AG04449 (cell line): ENCODE measurements at places on chromosomes 3 and 15.

DNA sequence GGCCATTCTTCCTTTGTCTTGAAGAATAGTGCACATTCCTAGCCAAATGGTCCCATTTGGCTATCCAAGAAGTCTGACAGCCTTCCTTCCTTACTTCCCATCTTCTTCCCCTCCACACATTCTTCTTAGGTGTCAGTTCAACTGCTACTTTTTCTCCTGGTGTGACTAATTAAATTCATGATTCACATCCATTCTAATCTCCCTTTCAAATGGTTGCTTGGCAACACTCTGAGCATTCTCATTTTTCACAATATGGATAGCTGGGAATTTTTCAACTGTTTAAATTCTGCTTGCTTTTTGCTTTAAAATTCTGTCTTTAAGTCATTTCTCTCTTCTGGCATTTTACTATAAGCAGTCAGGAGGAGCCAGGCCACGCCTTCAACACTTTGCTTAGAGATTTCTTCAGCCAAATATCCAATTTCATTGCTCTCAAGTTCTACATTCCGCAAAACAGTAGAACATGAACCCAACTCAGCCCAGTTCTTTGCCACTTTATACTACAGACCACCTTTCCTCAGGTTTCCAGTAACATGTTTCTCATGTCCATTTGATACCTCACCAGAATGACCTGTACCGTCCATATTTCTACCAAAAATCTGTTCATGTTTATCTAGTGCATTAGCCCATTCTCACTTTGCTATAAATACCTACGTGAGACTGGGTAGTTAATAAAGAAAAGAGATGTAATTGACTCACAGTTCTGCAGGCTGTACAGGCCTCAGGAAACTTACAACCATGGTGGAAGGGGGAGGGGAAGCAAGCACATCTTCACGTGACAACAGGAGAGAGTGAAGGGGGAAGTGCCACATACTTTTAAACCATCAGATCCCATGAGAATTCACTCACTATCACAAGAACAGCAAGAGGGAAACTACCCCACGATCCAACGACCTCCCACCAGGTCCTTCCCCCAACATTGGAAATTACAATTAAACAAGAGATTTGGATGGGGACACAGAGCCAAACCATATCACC, 31.9 kb upstream of the MCF2L2 start:
- no peak for DNase-seq

- DNase-seq, result no peak
These were observed 314.2 kb downstream of the ROBO1 start for GRCh38 chr3:79453600-79453999.

GRCh38 chr3:87260270-87260669, 16.1 kb downstream of the POU1F1 start:
- peak; percentile 4 for DNase-seq

GRCh38 chr15:29003840-29004233, 118.1 kb downstream of the APBA2 start:
- no peak for DNase-seq

GRCh38 chr15:45136378-45136764, 6.6 kb downstream of the DUOX1 start:
- no peak for DNase-seq

GRCh38 chr3:71063773-71064290, 519.7 kb downstream of the FOXP1 start:
- no peak for DNase-seq

DNA sequence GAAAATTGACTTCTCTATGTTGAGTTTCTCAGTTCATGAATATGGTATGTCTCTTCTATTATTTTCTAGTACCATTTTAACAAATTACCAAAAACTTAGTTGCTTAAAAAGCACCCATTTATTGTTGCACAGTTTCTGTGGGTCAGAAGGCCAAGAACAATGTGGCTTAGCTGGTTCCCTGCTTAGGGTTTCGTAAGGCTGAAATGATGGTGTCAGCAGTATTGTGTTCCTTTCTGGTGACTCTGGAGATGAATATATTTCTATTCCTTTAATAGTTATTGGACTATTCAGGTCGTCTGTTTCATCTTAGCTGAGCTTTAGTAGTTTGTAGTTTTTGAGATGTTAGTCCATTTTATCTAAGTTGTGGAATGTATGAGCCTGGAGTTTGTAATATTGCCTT, 44.9 kb downstream of the IL1RAP start:
- DNase-seq, result no peak

- no peak for DNase-seq
These were observed 156.2 kb downstream of the FGF12 start for GRCh38 chr3:192570821-192571791.

- DNase-seq, result no peak
These were observed 78.5 kb downstream of the HMG20A start for GRCh38 chr15:77499087-77499760.

GRCh38 chr15:73564255-73564654, 68.9 kb downstream of the NPTN start:
- DNase-seq, result no peak

DNA sequence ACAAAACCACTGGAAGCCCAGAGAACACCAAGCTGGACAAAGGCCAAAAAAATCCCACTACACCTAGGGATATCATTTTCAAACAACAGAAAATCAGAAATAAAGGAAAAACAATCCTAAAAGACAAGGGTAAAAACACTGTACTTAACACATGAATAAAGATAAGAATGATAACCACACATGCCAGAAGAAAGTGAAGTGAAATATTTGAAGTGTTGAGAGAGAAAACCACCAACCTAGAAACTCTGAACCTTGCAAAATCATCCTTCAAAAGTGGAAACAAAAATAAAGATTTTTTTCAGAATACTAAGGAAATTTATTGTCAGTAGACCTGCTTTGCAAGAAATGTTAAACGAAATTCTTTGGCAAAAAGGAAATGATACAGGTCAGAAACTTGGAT, 45.1 kb downstream of the KPNA1 start:
- no peak for DNase-seq

DNA sequence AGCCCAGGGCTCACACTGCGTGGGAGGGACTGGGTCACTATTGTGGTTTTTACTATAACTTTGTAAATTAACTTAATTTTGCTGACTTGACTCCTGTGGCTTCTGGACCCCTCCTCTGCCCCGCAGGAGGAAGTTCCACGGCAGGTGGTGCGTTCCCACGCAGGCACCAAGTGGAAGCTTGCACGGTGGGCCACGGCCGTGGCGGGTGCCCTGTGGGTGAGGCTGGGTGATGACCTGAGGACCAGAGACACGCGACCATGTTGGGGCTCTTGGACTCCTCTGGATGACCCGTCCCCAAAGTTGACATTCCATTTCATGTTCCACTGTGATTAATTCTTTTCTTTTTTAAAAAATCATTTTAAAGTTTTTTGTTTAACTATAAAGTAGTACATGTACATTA, 89.0 kb downstream of the FBLN2 start:
- no peak for DNase-seq

DNA sequence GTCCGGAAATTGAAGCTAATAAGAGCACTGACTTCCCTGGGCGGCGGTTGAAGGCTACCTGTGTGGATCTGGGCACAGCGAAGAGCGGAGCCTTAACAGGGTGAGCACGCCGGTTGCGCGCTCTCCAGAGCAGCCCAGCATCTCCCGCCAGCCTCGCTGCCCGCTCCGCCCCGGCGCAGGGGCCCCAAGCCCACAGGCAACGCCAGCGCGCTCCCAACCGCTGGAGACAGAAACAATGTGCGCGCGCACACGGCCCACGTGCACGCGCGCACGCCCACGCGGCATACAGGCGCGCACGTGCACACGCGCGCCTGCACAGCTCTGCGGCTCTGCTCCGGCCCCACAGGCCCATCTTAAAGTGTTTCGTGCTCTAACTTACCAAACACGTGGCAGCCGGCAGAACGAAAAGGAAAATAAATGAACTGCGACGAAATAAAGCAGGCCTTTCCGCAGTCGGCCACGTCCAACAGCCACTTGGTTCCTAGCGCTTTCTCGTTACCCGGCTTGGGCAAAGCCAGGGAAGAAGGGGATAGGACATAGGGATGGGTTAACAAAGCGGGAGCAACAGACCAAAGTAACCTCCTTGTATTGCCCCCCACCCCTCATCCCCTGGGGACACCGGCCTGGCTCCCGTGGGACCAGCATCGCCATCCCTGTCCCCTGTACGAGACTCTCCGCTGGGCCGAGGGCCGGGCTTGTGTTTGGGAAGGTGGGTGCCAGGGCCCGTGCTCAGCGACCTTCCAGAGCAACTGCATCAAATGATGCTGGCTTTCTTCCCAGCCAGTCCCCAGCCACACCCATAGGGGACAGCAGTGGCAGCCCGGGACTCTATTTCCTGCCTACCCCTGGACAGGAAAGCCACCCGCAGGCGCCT, 203.7 kb downstream of the ABHD5 start:
- no peak for DNase-seq

GRCh38 chr15:76575274-76575673, 238.7 kb downstream of the ISL2 start:
- no peak for DNase-seq

GRCh38 chr3:182523836-182524235, 269.5 kb upstream of the ATP11B start:
- no peak for DNase-seq

DNA sequence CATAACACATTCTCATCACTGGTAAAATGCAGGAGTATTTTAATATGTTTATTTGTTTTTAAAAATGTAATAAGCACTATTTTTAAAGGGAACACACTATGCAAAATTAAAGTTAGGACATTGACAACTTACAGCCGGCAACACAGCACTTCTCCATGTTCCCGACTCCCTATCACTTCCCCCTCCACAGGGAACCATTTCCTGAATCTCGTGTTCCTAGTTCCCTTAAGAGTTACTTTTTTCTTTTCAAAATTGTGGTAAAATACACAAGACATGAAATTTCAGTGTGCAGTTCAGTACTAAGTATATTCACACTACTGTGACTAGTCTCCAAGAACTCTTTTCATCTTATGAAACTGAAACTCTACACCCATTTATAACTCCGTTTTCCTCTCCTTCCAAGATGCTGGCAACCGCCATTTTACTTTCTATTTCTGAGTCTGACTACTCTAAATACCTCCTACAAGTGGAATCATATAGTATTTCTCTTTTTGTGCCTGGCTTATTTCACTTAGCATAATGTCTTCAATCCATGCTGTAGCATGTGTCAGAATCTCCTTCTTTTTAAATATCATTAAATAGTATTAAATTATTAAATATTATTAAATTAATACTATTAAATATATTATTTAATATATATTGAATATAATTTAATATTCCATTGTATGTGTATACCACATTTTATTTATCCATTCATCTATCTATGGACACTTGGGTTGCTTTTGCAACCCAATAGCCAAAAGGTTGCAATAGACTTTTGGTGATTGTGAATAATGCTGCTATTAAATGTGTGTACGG, 25.9 kb upstream of the UBE2Q2 start:
- DNase-seq, result no peak

- no peak for DNase-seq
These were observed 378 bp upstream of the FEM1B start for GRCh38 chr15:68277131-68277602.

GRCh38 chr3:46887980-46888494, 10.5 kb downstream of the PTH1R start:
- DNase-seq, result no peak

DNA sequence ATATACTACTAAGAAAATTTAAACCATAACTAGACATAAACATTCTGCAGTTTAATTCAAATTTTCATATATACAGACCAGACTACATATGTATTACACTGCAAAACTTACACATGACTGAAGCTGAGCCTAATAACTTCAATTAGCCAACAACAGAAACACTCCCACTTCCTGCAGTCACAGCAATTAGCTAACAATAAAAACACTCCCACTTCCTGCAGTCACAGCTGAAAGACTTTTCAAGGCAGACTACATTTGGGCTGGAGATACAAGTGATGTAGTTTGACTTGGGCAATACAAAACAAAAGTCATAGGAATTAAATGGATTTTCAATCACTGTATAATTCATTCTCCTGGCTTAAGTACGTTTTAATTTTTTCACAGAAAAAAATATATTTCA, 10.3 kb downstream of the TM2D3 start:
- no peak for DNase-seq

- no peak for DNase-seq
These were observed 21.0 kb upstream of the CLDN18 start for GRCh38 chr3:137988982-137989381.

GRCh38 chr3:141710888-141711616, 27.0 kb upstream of the RNF7 start:
- peak; percentile 77 for DNase-seq

DNA sequence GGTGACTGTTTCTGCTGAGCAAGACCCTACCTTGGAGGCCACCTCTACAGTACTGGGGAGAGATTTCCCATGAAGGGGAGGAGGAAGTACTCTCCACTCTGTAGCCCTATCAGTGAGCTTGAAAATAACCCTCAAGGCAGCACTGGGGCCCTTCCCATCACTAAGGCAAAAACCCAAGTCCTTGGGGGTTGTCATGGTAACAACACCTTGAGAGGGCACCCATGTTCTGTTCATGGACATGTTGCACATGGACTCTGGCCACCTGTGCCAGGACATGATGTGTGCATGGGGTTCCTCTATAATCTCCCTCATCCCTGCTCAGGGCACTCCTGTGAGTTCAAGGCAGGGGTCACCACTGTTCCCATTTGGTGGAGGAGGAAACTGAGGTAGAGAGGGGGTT, 10.9 kb upstream of the CDC25A start:
- no peak for DNase-seq

DNA sequence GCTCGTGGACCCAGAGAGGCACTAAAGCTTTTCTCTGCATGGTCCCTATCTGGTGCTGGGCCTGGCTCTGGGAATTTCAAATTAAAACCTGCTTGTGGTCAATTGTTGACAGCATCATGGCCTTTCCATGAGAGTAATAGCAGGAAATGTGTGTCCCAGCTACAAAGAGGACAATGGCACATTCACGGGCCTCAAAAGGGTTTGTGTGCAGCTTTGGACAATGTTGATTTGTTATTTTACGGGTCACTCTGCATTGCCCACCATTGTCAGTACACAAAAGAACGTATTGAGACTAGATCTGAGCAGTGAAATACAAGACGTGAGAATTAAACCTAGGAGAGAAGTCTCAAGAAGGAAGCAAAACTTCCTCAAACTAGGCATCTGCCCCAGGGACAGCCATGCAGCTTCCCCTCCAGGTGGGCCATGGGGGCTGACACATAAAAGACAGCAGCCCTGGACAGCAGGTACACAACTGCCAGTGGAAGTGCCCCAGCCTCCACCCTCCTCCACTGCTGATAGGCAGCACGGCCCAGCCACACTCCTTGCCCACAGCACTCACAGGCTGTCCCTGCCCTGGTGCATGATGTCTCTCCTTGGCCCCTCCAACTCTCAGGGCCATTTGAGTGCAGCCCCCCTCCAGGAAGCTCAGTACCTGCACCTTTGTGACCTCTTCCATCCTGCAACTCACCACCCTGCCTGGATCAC, 15.9 kb upstream of the LTF start:
- no peak for DNase-seq

GRCh38 chr3:33130144-33130543, 16.3 kb downstream of the CRTAP start:
- DNase-seq, result no peak

GRCh38 chr3:19248143-19248542, 99.8 kb downstream of the KCNH8 start:
- no peak for DNase-seq

- no peak for DNase-seq
These were observed 379.6 kb upstream of the ATP11B start for GRCh38 chr3:182413682-182414081.
